ENCODE measurements at places on chromosomes 7 and 10. TPM values are rescaled to one million over a fixed set of nuclear protein-coding genes. Genes with fewer than 3 reads are reported as not detected.
A peak's percentile ranks its signal among the peaks of the same experiment; 100 is the strongest.

GSTK1 gene
- total RNA-seq, result 183 TPM

GRCh38 chr10:44725404-44725803 lies 185.7 kb upstream of the TMEM72 start:
- H3K27me3 ChIP-seq, result no peaks in the 10 kb centered on the region
- no peak overlapping the region for H3K27ac ChIP-seq
- no peaks in the 10 kb centered on the region for H3K36me3 ChIP-seq
- H3K4me3 ChIP-seq, result no peak overlapping the region
- peak; percentile 47 for DNase-seq

EGFR gene
- not detected for total RNA-seq

PLEKHA1 gene
- total RNA-seq, result 34.0 TPM

GRCh38 chr7:92832534-92833023 lies 3.8 kb downstream of the CDK6 start:
- peak overlapping the region; percentile 47 for H3K27ac ChIP-seq
- no peaks in the 10 kb centered on the region for H3K36me3 ChIP-seq
- peaks cover 27% of the 10 kb centered on the region for H3K4me1 ChIP-seq

- H3K27ac ChIP-seq, result no peak overlapping the region
- no peaks in the 10 kb centered on the region for H3K4me1 ChIP-seq
- no peaks in the 10 kb centered on the region for H3K36me3 ChIP-seq
- no peak overlapping the region for H3K4me3 ChIP-seq
- H3K27me3 ChIP-seq, result no peaks in the 10 kb centered on the region
- no peak for DNase-seq
Observed at GRCh38 chr7:83921271-83921940, 272.5 kb upstream of the SEMA3E start.

GRCh38 chr10:86373251-86373650 lies 6.7 kb upstream of the GRID1 start:
- H3K27me3 ChIP-seq, result peaks cover 21% of the 10 kb centered on the region
- no peak overlapping the region for H3K27ac ChIP-seq
- H3K36me3 ChIP-seq, result no peaks in the 10 kb centered on the region

HOXA5 gene
- total RNA-seq, result not detected

GRCh38 chr7:121832347-121832746 lies 40.6 kb upstream of the PTPRZ1 start:
- H3K36me3 ChIP-seq, result no peaks in the 10 kb centered on the region
- DNase-seq, result no peak

GRCh38 chr7:44667190-44667589 lies 60.8 kb downstream of the OGDH start:
- H3K4me1 ChIP-seq, result no peaks in the 10 kb centered on the region
- no peak overlapping the region for H3K4me3 ChIP-seq
- H3K27me3 ChIP-seq, result no peaks in the 10 kb centered on the region
- H3K27ac ChIP-seq, result no peak overlapping the region
- DNase-seq, result no peak

DNA sequence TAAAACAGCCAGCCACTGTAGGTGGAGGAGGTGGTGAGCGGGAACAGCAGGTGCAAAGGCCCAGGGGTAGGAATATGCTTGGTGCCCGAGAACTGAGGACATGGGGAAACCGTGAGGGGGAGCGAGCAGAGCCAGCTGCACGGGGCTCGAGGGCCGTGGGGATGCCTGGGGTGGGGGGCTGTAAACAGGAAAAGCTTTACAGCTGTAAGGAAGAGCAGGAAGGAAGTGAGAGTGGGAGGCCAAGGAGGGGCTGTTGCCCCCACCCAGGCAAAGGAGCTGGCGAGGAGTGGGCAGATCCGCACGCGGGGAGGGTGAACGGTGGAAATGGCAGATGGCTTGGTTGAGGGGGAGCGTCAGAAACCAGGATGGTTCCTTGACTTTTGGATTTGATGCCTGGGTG lies 34.4 kb downstream of the ZMIZ1 start:
- H3K4me3 ChIP-seq, result no peak overlapping the region
- no peak for DNase-seq
- no peak overlapping the region for H3K27ac ChIP-seq
- H3K36me3 ChIP-seq, result no peaks in the 10 kb centered on the region
- H3K27me3 ChIP-seq, result no peaks in the 10 kb centered on the region
- H3K4me1 ChIP-seq, result peaks cover 40% of the 10 kb centered on the region

- no peaks in the 10 kb centered on the region for H3K27me3 ChIP-seq
- no peaks in the 10 kb centered on the region for H3K4me1 ChIP-seq
- H3K4me3 ChIP-seq, result no peak overlapping the region
Observed at GRCh38 chr10:51876503-51876902, 177.1 kb upstream of the CSTF2T start.

DNA sequence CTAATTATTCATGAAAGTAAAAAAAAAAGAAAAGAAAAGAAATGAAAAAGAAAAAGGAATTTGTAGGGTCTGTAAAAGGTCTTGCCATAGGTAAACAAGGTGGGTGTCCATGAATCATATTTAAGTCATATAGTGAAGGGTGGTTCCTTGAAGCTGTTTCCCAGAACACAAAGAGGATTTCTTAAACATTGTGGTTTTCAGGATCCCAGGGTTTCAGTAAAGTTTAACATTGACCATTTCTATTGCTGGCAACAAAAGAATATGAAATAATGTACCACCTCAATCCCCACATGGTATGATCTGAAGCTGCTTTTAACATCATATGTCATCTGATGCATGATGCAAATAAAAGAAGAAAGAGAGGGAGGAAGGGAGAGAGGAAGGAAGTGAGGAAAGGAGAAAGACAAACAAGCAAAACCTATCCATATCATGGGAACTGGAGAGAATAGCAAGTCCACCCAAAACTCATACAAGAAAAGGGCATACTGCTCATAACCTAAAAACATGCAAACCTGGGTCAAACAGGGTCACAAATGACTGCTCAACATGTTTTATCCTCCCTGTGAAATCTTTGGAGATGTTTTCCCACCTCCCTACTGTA lies 663.5 kb downstream of the SORCS1 start:
- H3K4me3 ChIP-seq, result no peak overlapping the region
- H3K27ac ChIP-seq, result no peak overlapping the region

CALCR gene
- not detected for total RNA-seq

GNAT3 gene
- not detected for total RNA-seq

VTI1A gene
- 85.8 TPM for total RNA-seq

SPDYE9 gene
- not detected for total RNA-seq

- no peaks in the 10 kb centered on the region for H3K27me3 ChIP-seq
- no peak for DNase-seq
- no peak overlapping the region for H3K4me3 ChIP-seq
- no peaks in the 10 kb centered on the region for H3K36me3 ChIP-seq
Observed at GRCh38 chr10:82969405-82969804, 1094.4 kb downstream of the NRG3 start.

- no peaks in the 10 kb centered on the region for H3K27me3 ChIP-seq
- H3K4me3 ChIP-seq, result no peak overlapping the region
- no peak overlapping the region for H3K27ac ChIP-seq
- H3K36me3 ChIP-seq, result no peaks in the 10 kb centered on the region
- no peak for DNase-seq
- no peaks in the 10 kb centered on the region for H3K4me1 ChIP-seq
Observed at GRCh38 chr10:47123716-47124288, 176.2 kb upstream of the GDF10 start.

DNA sequence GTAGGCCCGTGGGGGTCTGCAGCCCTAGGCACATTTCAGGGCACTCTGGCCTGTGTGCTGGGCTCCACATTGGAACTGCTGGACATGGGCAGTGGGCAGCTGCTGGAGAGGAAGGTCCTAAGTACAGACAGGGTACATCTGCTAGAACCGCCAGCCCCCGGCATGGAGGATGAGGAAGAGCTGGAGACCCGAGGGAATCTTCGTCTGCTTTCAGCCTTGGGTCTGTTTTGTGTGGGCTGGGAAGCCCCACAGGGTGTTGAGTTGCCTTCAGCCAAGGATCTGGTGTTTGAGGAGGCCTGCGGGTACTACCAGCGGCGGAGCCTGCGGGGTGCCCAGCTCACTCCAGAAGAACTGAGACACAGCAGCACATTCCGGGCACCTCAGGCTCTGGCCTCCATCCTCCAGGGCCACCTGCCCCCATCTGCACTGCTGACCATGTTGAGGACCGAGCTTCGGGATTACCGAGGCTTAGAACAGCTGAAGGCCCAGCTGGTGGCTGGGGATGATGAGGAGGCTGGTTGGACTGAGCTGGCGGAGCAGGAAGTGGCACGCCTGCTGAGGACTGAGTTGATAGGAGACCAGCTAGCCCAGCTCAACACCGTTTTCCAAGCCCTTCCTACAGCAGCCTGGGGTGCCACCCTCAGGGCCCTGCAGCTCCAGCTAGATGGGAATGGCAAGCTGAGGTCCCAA lies 1.4 kb downstream of the HPS6 start:
- peak; percentile 17 for DNase-seq
- no peaks in the 10 kb centered on the region for H3K27me3 ChIP-seq
- H3K4me3 ChIP-seq, result peak overlapping the region; percentile 79
- H3K36me3 ChIP-seq, result no peaks in the 10 kb centered on the region
- H3K27ac ChIP-seq, result no peak overlapping the region
- peaks cover 20% of the 10 kb centered on the region for H3K4me1 ChIP-seq

GRCh38 chr7:137655804-137656203 lies 191.0 kb downstream of the DGKI start:
- no peaks in the 10 kb centered on the region for H3K36me3 ChIP-seq
- no peak for DNase-seq
- H3K4me3 ChIP-seq, result no peak overlapping the region
- no peaks in the 10 kb centered on the region for H3K27me3 ChIP-seq
- H3K27ac ChIP-seq, result no peak overlapping the region

DNA sequence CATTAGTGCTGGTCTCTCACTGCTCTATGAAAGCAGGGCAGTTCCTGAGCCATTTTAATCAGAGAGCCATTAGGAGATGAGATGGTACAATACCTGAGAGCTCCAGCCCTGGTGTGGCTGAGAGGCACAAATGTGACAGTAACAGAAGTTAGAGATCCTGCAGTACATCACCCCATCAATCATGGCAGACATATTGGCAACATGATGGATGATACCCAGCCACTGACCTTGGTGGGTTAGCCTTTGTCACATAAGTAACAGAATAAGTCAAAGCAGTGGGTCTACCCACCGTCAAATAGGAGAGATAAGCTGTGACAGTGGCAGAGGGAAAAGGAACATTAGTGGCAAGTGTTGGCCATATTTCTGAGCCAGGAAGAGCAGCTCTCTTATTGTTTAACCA lies 53.3 kb upstream of the NXPH1 start:
- no peaks in the 10 kb centered on the region for H3K36me3 ChIP-seq
- H3K27ac ChIP-seq, result no peak overlapping the region
- no peaks in the 10 kb centered on the region for H3K4me1 ChIP-seq
- no peak overlapping the region for H3K4me3 ChIP-seq
- DNase-seq, result no peak
- H3K27me3 ChIP-seq, result peaks cover 4% of the 10 kb centered on the region

- no peaks in the 10 kb centered on the region for H3K27me3 ChIP-seq
- H3K36me3 ChIP-seq, result peaks cover 33% of the 10 kb centered on the region
- peaks cover 17% of the 10 kb centered on the region for H3K4me1 ChIP-seq
- DNase-seq, result no peak
Observed at GRCh38 chr7:2251381-2251780, 9.4 kb downstream of the NUDT1 start.

- H3K36me3 ChIP-seq, result no peaks in the 10 kb centered on the region
- DNase-seq, result no peak
- no peaks in the 10 kb centered on the region for H3K4me1 ChIP-seq
- H3K27me3 ChIP-seq, result no peaks in the 10 kb centered on the region
- H3K4me3 ChIP-seq, result no peak overlapping the region
- H3K27ac ChIP-seq, result no peak overlapping the region
Observed at GRCh38 chr7:49150486-49150885, 226.1 kb downstream of the CDC14C start.

PRLHR gene
- total RNA-seq, result not detected

Measured in B cell (primary cell).